Esophagus squamous epithelium (tissue), 5 donors: ENCODE measurements at places on chromosomes 11 and 22.

DNA sequence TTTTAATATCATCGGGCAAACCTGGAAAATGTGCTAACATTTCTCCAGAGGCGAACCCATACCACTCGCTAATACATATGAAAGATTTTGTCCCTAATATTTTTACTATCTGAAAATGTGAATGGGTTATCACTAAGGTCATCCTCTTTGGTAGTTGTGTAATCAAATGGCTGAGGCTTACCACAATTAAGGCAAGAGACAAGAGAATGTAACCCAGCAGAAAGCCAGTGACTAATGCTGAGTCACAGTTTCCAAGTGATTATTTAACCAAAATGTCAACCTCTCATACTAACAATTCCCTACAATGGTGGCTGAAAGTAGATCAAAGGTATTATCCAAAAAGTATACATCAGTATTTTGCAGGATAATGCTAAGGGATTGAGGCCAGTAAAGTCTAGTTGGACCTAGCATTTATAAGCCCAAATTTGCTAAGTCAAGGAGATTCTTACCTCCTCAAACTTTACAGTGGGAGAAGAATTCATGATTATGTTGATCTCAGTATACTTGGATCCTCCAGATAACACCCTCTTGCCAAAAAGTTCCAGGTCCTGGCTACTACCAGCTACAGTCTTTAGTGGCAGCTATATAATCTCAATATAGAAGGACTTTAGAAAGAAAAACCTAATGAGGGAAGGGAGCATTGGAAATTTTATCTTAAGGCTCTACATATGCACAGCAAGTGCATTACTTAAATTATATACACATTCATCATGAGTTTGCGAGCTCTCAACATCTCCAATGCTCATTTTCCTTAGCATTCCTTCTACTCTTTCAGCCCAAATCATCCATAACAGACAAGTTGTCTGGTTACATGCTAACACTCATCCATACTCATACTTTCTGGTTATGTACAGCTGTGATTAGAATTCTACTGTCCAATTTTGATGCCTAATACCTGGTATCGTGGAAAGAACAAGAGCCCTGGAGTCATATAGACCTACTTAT lies 25.4 kb downstream of the SIK3 start:
- no peak for DNase-seq

- no peak for DNase-seq
Measured at GRCh38 chr11:19281041-19281440, 40.3 kb upstream of the E2F8 start.

DNA sequence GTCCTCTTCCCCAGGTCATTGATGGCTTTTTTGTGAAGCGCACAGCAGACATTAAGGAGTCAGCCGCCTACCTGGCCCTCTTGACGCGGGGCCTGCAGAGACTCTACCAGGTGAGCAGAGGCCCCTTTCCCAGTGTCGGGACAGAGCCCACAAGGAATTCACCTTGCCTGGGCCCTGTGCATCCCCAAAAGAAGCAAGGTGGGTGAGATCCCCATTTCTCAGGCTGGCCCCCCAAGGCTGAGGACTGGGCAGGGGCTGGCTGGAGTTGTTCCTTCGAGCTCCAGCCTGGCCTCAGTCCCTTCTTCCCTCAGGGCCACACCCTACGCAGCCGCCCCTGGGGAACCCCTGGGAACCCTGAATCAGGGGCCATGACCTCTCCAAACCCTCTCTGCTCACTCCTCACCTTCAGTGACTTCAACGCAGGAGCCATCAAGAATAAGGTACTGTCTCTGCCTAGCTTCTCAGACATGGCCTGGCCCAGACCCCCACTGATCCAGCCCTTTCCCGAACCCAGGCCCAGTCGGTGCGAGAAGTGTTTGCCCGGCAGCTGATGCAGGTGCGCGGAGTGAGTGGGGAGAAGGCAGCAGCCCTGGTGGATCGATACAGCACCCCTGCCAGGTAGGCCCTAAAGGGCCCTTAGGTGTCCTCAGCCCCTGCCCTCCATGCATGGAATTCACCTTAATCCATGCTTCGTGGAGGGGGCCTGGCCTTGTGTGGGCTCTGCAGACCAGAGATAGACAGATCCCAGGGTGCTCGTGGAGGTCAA lies 4.7 kb downstream of the MUS81 start:
- DNase-seq, result no peak

GRCh38 chr11:57301711-57302423 lies 22.9 kb downstream of the TNKS1BP1 start:
- no peak for DNase-seq

DNA sequence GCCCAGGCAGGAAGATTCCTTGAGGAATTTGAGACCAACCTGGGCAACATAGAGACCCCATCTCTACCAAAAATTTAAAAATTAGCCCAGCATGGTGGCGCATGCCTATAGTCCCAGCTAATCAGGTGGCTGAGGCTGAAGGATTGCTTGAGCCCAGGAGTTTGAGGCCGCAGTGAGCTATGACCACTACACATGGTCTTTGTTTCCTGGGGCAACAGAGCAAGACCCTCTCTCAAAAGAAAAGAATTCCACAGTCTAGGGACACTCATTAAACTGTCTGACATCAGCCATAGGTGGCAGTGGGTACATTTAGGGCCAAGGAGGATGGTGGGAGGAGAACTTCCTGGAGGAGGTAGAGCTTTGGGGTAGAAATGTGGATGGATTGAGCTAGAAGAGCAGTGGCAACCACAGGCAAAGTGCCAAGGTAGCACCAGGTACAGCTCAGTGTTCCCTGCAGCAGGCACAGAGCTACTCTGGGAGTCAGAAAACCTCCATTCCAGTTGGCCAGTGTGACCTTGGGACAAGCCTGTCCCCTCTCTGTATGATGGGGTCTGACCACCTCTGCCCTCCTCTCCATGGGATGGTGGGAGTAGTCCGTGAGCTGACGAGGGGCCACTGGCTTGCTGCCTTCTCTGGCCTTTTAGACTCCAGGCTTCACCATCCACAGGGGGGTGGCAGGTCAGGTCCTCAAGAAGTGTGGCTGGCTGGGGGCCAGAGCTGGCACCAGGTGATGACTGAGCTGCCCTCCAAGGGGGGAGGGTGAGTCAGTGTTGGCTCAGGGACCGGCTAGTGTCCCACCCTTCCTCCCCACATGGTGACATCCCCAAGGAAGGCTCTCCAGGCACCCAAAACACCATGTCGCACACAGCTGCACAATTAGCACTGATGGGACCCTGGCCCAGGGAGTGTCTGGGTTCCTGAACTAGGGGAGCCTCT lies 3.7 kb upstream of the CLCF1 start:
- DNase-seq, result no peak

- no peak for DNase-seq
Measured at GRCh38 chr11:65392186-65392829, 5.9 kb downstream of the FRMD8 start.

DNA sequence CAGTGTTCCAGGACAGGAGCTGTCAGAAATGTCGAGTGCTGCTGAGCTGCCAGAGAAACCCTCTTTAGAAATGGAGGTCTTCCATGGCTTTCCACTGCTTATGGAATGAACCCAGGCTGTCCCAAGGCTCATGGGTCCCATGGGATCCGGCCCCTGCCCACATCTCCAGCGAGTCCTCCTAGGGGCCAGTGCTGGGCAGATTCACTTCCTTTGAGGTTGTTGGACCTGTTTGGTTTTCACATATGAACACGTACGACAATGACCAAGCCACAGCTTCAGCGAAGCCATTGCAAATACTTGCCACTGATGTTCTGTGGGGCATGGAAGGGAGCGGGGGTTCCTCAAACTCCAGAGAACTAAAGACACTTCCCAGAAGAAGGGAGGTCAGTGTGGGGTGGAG lies 483.3 kb downstream of the TBC1D22A start:
- DNase-seq, result no peak

GRCh38 chr22:35913925-35914324 lies 114.7 kb downstream of the RBFOX2 start:
- DNase-seq, result no peak

- no peak for DNase-seq
Measured at GRCh38 chr11:130439160-130439519, 9.3 kb upstream of the ADAMTS15 start.

DNA sequence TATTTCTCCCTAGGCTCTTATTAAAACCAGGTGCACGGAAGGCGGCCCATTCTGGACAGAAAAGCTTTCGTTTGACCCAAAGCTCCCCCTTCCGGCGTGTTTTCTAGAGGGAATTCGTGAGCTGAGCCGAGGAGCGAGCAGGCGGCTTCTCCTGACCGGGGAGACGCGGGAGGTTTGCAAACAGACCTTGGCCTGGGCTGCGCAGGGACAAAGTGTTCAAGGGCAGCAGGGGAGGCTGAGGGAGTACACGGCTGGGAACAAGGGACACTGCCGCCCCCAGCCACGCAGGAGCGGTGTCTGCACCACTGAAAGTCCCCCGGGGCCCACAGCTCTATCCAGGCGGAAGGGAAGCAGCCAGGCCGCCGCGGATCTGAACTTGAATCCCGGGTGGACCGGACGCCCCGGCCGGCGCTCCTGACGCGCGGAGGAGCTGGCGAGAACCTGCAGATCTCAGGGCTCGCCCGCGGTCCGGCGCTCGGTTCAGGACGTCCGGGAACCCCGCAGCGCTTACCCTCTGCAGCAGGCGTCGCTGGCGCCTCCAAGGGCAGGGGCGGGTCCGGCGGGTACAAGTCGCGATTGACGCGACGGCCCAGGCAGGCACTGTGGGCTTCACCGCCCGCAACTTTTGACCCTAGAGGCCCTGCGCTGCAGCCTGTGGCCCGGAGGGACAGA lies 101.9 kb downstream of the WT1 start:
- no peak for DNase-seq

DNA sequence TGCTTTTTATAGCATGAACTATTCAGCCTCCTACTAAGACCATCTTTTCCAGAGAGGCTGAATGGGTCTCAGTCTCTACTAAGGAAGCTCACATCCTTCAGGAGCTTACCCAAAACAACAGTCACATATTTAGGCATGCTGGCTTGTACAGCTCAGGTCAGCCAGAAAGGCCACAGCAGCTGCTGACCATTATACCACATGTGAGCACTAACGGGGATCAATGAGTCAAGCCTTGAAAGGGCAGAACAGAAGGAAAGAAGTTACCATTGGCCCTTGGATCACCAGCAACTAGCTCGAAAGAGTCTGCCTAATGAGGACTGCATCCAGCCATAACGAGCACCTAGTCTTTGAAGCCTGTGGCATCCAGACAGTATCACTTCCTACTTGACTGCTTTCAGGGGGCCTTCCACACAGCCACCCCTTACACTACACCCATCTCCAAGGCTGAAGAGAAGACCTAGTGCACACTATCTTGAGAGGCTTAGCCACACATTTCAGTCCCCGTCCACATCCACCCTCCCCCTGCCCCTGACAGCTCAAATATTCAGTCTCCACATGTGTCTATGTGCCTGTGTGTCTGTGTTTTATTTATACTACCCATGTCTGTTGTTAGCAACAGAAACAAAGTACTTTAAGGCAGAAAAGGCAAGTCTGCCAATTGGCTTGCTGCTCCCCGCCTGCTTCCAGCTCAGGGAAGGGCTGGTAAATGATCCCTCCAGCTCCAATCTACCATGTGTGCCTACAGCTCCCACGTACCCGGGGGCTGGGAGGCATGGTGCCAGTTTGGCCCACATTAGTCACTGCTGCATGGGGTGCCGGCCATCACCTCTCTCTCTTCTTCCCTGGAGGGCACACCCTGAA lies 95.5 kb downstream of the RPL27A start:
- DNase-seq, result no peak

DNA sequence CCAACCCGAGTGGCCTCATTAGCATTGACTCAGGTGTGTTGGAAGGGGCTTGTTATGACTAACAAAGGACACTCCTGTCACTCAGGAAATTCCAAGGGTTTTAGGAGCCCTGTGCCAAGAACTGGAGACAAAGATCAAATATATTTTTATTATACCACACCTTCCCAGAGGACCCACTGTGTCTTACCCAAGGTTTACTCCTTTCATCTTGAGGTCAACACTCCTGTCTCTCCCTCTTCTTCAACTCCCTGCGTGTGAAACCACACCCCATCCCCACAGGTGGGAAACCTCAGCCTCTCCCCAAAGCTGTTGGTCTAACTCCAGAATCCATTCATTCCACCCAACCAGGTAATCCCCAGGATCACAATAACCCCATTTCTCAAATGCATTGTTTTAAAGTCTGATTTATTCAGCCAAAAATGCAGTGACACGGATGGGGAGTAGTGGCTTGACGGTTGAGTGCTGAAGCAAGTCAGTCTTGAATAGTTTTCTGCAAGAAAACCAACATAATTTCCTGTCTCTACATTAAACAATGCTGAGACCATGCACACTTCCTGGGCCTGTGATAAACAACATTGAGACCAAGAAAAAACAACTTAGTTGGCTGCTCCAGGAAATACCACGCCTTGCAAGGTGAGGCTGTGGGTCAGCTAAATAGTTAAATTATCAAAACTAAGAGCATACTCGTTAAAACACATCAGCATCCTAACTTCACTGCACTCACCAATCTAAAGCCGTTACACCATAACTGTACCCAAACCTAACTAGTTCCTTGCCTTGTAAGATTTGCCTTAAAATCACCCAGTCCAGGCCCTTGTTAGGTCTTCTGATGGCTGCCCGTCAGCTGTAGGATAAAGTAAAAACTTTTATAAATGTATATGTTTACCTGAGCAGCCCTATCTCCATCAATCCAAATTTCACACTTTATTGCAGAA lies 38.5 kb upstream of the SPON1 start:
- DNase-seq, result no peak

DNA sequence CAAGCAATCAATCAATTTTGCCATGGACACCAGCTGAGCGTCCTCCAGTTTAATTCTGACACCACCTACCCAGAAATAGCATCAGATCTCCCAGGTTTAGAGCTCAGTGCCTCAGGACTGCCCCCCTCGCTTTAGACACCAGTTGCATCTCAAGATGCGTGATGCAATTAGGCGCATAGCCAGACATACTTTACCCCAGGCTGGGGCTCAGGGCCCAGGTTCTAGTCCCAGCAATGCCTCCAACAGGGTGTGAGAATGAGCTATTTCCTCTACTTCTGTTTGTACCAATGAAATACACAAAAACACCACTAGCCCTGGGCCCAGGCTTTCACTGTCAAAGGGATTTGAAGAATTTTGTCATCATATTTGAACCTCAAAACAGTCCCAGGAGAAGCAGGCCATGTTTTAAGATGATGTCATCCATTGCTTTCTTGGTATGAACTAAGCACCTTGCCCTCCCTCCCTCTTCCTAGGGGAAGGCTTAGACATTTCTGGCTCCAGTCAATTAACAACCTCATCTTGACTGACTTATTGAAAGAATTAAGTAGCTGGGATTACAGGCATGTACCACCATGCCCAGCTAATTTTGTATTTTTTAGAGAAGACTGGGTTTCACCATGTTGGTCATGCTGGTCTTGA lies 61.5 kb upstream of the INCENP start:
- no peak for DNase-seq

- no peak for DNase-seq
Measured at GRCh38 chr11:61874377-61874809, 17.0 kb downstream of the FADS3 start.

- DNase-seq, result no peak
Measured at GRCh38 chr11:14803846-14804245, 88.2 kb downstream of the CYP2R1 start.

- DNase-seq, result no peak
Measured at GRCh38 chr11:705646-706438, at the start of gene EPS8L2. EPS8L2 (plus strand) TSS chr11:706231; CDS start chr11:709408, 3,177 bp downstream.

DNA sequence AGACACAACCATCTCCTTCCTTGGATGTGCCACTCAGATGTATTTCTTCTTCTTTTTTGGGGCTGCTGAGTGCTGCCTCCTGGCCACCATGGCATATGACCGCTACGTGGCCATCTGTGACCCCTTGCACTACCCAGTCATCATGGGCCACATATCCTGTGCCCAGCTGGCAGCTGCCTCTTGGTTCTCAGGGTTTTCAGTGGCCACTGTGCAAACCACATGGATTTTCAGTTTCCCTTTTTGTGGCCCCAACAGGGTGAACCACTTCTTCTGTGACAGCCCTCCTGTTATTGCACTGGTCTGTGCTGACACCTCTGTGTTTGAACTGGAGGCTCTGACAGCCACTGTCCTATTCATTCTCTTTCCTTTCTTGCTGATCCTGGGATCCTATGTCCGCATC lies 489 bp downstream of the OR10A4 start:
- DNase-seq, result no peak
